ENCODE measurements at places on chromosomes 6 and 20. TPM values are rescaled to one million over a fixed set of nuclear protein-coding genes. Genes with fewer than 3 reads are reported as not detected.

Gene E2F1
- 68.8 TPM for total RNA-seq

DNA sequence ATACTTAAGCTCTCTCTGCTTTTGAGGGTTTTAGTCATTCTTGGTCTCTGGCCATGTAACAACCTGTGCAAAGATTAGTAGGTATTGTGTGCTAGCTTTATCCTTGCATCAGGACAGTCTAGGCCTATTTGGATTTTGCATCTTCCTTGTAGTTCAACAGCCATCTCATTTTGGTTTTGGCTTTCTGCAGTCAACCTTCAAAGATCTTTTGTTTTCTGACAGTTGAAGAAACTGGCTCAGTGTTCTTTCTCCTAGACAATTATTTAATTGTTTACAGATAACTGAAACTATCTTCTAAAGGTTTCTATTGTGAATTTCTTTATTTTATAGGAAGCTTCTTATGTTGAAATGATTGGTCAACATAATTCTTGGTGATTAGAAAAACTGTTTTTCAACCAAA lies 307.5 kb downstream of the CDKAL1 start:
- H3K4me3 ChIP-seq, result no peak overlapping the region
- H3K36me3 ChIP-seq, result no peaks in the 10 kb centered on the region
- peaks cover 6% of the 10 kb centered on the region for H3K4me1 ChIP-seq

DNA sequence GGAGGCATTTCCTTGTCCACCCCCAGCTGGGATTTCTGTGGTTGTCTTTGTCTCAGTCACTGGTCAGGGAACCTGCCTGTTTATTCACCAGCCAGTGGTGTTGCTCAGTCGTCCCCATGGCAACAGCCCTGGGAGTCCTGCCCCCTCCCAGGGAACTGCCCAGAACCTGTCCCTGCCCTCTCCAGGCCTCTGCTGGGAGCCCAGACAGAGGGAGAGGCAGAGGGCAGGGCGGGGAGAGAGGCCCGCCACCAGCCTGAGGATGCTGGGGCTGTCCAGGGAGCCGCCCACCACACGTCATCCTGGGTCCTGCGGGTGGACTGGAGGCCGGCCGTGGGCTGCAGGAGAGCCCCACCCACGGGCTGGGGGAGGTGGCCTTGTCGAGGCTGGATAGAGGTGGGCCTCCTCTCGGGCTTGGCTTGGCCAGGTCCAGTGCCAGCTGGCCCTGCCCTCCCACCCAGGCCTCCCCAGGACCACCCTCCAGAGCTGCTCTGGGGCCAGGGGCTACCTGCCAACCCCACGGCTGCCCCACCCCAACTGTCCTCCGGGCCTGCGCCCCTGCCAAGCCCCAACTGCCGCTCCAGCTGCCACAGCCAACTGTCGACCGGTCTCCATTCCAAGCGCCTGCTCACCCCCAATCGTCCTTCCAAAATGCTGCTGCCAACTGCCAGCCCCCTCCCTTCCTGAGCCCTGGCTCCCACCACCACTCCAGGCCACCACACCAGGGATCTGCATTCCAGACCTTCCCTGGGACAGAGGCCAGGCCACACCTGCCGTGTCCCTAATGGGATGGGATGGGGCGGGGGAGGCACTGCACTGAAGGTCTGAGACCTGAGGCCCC lies 4.2 kb upstream of the ZBTB46 start:
- no peak overlapping the region for H3K4me3 ChIP-seq
- no peaks in the 10 kb centered on the region for H3K27me3 ChIP-seq
- DNase-seq, result no peak
- H3K36me3 ChIP-seq, result no peaks in the 10 kb centered on the region

DNA sequence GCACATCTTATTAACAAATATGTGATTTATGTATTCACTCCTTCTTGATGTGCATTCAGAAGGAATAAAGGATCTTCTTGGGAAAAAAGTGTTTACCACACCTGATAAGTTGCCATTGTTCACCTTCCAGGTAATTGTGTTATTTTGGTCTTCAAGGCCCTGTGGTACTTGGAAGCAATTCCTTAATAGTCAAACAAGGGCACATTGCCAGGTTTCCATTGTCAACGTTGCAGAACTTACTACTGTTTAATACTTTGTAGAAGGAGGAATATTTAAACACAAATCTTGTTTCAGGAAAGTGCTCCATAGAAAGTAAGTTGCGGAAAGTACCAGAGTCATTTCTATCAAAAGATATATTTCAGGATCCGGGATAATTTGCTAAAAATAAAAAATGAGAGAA lies 129.5 kb upstream of the SGK1 start:
- H3K36me3 ChIP-seq, result no peaks in the 10 kb centered on the region
- H3K27ac ChIP-seq, result no peak overlapping the region
- H3K4me1 ChIP-seq, result no peaks in the 10 kb centered on the region
- no peaks in the 10 kb centered on the region for H3K27me3 ChIP-seq
